Spleen (tissue), 13 donors: ENCODE measurements at places on chromosomes 6 and 20. TPM values are rescaled to one million over a fixed set of nuclear protein-coding genes. Genes with fewer than 3 reads are reported as not detected.

Gene ZNF337
- 8.7 TPM for polyA plus RNA-seq

Gene PRSS16
- polyA plus RNA-seq = 0.96 TPM

Gene CST7
- 23.1 TPM for polyA plus RNA-seq

Gene HRH3
- not detected for polyA plus RNA-seq

Gene CPNE1
- 203 TPM for polyA plus RNA-seq

Gene ACSS2
- polyA plus RNA-seq = 8.9 TPM

Gene GPR63
- polyA plus RNA-seq = 0.08 TPM

Gene SOX18
- polyA plus RNA-seq = 7.3 TPM

Gene DPPA5
- polyA plus RNA-seq = not detected

Gene DEFB113
- polyA plus RNA-seq = not detected

Gene MOG
- polyA plus RNA-seq = not detected

Gene RAET1E
- polyA plus RNA-seq = 0.04 TPM

Gene GCNT2
- 3.0 TPM for polyA plus RNA-seq

Gene CENPQ
- polyA plus RNA-seq = 7.5 TPM

Gene PNPLA1
- polyA plus RNA-seq = 0.38 TPM

Gene RANBP9
- 13.4 TPM for polyA plus RNA-seq

Gene NR2E1
- not detected for polyA plus RNA-seq

Gene WFDC6
- polyA plus RNA-seq = not detected

Gene IPCEF1
- polyA plus RNA-seq = 2.3 TPM

Gene TNFRSF21
- polyA plus RNA-seq = 6.6 TPM

Gene KHDC1L
- not detected for polyA plus RNA-seq

Gene NKX2-4
- polyA plus RNA-seq = not detected

Gene PROCR
- polyA plus RNA-seq = 5.0 TPM

Gene MYB
- 1.3 TPM for polyA plus RNA-seq

Gene SPAG4
- polyA plus RNA-seq = 5.7 TPM

Gene MED23
- polyA plus RNA-seq = 16.7 TPM

Gene GJE1
- not detected for polyA plus RNA-seq

Gene RHAG
- not detected for polyA plus RNA-seq

Gene CCDC167
- 64.8 TPM for polyA plus RNA-seq

Gene CST4
- polyA plus RNA-seq = not detected

Gene TMEM170B
- polyA plus RNA-seq = 1.4 TPM

Gene NOX3
- not detected for polyA plus RNA-seq

Gene MRS2
- polyA plus RNA-seq = 12.2 TPM

Gene TP53TG5
- 0.08 TPM for polyA plus RNA-seq

Gene DEFB118
- not detected for polyA plus RNA-seq

Gene TREM1
- polyA plus RNA-seq = 3.7 TPM

Gene EFCAB8
- 0.06 TPM for polyA plus RNA-seq

Gene SMPDL3A
- polyA plus RNA-seq = 11.4 TPM

Gene LAMA5
- polyA plus RNA-seq = 266 TPM

Gene TSPYL1
- polyA plus RNA-seq = 29.2 TPM

Gene ANGPT4
- polyA plus RNA-seq = 0.06 TPM

Gene DEFB124
- not detected for polyA plus RNA-seq

Gene WFDC2
- polyA plus RNA-seq = 0.35 TPM

Gene HLA-DOB
- polyA plus RNA-seq = 179 TPM

Gene PXDC1
- polyA plus RNA-seq = 40.1 TPM

Gene PPP1R3G
- polyA plus RNA-seq = 0.93 TPM

Gene ADAM33
- polyA plus RNA-seq = 31.6 TPM

Gene PLCB4
- polyA plus RNA-seq = 0.83 TPM

Gene COQ3
- 7.7 TPM for polyA plus RNA-seq

Gene DEFB114
- polyA plus RNA-seq = not detected

Gene HELZ2
- 5.7 TPM for polyA plus RNA-seq

Gene GJA10
- polyA plus RNA-seq = not detected
